DMS 273 treated with DMSO at 0.1 percent for 48 hours (cell line): ENCODE measurements at places on chromosomes 3 and 15.

DNA sequence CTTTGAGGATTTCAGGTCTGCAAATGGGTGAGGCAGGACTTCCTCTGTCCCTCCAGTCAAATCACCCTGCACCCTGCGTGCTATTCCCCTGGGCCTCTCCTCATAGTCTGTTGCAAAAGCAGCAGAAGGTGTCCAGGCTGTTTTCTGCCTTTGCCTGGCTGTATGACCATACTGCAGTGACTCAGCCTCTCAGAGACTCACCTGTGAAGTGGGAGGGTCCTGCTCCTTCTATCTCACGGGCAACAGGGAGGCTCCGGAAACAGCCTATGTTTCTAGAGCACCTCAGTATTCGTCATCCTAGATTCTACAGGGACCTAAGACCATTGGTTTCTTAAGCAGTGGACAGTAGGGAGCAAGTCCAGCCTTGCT is 216.4 kb downstream of the TLE3 start:
- DNase-seq, result no peak

- DNase-seq, result no peak
Observed at GRCh38 chr15:77688693-77689092, 56.0 kb upstream of the LINGO1 start.

- DNase-seq, result no peak
Observed at GRCh38 chr15:55256281-55257011, 33.2 kb downstream of the RAB27A start.

DNA sequence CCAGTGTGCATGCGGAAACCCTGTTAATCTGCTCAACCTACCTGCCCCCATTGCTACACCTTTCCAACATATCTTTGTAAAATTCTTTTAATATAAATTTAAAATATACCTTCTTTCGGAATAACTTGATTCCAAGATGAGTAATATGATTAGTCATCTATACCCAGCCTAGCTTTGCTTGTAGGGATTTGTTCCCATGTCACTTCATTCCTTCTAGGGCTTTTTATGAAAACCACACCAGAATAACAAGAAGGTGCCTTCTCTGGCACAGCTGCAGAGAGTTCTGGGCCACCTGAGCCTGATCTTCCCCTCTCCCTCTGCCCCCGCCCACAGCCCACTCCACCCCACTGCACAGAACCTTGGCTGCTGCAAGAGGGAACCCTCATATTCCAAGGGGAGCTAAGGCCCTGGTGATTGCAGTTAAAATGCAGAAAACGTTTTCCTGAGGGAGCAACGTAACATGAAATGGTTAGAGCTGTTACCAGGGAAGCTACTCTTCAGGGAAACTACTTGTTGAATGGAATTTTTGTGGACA is 38.6 kb upstream of the HACD2 start:
- DNase-seq, result no peak

DNA sequence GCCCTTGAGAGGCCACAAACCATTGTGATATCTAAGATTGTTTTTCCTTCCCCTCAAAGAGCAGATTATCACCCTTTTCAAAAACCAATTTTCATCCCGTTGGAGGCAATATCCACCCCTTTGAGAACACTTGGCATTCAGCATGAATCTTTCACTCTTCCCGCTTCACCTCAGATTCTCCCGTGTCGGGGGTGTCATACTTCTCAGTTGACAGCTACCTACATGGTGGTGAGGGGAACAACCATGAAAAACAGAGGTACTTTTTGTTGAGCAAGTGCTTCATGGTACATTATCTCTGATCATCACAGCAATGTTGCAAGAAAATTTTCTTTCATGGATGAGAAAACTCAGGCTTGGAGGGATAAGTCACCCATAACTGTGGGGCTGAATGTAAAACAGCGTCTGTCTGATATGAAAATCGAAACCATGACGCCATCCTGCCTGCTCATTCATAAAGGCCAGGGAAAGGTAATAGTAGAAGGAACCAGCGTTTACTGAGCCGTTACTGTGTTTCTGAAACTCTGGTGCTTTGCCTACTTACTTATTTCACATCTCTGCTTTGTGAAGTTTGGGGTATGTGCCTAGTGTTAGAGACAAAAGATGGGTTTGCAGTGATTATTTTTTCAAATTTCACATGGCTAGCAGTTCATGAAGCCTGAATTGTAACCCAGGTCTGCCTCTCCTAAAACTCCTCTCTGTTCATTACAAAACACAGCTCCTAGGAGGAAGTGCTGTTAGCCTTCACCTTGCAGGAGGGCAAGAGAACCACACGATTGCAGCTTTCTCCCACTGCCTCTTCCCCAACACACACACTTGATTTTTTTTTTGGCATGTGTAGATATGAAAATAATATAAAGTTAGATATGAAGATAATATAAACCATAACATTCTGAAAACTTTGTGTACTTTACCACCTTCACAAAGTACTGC is 35.4 kb downstream of the SV2B start:
- no peak for DNase-seq

GRCh38 chr3:191085091-191085490 is 114.0 kb upstream of the OSTN start:
- no peak for DNase-seq

- DNase-seq, result no peak
Observed at GRCh38 chr3:11607816-11608215, 35.9 kb downstream of the VGLL4 start.

GRCh38 chr3:150365132-150365604 is 42.9 kb upstream of the TSC22D2 start:
- DNase-seq, result no peak

DNA sequence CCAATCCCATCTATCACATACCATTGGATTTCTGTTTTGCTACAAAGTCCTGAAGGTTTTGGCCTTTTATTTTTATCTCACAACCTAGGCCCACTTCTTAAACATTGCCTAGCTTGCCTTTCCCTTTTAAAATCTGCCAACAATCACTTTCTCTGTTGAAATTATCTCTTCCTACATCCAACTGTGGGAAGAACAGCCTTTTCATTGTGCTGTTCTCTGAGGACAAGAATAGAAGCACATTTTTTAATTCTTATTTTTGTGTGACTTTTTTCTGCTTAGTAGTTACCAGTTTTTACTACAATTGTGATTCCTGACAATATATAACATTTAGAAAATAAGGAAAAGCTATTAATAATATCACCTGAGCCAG is 159.2 kb downstream of the CNTN6 start:
- no peak for DNase-seq

- no peak for DNase-seq
Observed at GRCh38 chr3:121692010-121692699, 31.5 kb upstream of the HCLS1 start.

DNA sequence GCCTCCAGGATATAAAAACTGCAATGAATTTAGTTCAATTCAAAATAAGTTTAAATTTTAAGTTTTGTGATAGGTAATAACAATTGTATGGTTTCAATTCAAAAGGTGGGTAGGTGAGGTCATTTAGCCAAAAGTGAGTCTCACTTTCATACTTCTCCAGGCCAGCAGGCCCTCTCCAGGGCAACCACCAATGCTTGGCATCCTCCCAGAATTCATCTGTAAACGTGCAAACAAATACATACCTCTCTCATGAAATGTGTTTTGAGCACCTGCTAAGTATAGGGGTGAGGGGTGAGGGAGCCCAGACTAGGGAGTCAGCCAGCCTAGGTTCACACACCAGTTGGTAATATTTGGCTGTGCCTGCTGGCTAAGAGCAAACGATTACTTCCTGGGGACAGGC is 22.0 kb upstream of the RBSN start:
- DNase-seq, result no peak

DNA sequence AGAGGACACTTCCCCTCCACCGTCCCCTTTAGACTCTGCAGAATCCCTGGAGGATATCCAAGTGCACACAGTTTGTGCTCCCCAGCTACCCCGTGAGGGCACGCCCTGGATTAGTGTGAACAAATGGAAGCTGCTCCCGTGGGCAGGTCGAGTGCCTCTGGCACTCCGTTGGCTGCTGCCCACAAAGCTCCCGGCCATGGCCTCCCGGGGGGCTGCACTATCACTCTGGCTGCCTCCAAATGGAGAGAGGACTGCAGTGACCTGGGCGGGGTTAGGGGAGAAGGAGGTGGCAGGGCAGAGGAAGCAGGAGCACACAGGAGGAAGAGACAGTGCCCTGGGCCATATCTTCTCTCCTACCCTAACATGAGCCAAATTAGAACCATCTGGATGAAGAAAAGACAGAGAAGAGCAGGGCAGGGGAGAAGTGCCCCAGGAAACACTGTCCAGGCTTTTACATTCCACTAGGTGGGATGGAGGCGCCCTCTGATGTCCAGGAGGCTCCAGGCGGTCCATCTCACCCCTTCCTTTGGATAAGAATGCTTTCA is 29.4 kb upstream of the ACAD9 start:
- no peak for DNase-seq

DNA sequence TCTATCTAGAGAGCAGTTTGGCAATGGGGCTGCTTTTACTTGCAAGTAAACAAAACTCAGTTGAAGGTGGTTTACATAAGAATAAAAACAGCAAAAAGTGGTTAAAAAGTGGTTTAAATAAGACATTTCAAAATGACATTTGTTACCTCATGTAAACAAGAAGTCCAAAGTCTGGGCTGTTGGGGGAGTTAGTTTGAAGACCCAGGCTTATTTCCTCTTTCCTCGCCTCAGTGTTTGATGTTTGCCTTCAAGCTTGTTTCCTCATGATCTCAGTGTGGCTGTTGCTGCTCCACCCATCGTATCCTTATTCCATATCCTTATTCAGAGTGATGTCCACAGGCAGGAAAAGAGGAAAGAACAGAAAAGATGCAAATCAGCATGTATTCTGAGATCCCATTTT is 15.2 kb downstream of the CGNL1 start:
- DNase-seq, result no peak

DNA sequence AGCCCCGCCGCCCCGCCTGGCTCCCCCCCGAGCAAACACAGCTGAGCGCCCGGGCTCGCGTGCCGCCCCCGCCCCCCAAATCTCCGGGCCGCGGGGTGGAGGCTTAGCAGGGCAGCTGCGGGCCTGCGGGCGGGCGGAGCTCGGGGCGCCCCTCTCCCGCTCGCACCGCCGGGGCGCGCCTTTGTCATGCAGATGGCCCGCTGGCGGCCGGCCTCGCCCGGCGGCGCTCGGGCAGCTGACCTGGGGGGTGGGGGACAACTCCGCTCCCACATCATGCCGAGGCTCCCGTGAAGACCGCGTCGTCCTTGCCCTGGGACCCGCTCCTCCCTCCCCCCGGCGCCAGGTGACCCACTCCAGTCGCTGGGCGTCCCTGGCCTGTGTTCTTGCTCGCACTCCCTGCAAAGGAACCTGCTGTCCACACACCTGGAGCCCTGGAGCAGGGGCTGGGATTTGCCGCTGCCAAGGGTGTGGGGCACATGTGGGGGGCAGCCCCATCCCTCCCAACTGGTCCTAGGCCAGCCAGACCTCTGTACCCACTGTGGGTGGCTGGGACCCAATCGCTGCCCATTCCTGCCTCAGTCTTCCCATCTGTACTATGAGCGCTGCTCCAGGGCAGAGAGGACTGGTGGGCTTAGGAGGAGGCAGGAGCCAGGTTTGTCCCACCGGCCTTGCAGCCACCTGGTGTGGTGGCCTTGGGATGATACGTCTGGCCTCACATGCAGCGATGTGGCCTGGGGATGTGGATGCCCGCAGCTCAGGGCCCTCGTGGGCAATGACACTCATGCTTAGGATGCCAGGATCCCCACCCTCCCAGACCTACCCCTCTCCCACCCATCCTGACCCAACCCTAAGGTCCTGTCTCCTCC is 33.5 kb downstream of the DNAJB8 start:
- DNase-seq, result no peak

DNA sequence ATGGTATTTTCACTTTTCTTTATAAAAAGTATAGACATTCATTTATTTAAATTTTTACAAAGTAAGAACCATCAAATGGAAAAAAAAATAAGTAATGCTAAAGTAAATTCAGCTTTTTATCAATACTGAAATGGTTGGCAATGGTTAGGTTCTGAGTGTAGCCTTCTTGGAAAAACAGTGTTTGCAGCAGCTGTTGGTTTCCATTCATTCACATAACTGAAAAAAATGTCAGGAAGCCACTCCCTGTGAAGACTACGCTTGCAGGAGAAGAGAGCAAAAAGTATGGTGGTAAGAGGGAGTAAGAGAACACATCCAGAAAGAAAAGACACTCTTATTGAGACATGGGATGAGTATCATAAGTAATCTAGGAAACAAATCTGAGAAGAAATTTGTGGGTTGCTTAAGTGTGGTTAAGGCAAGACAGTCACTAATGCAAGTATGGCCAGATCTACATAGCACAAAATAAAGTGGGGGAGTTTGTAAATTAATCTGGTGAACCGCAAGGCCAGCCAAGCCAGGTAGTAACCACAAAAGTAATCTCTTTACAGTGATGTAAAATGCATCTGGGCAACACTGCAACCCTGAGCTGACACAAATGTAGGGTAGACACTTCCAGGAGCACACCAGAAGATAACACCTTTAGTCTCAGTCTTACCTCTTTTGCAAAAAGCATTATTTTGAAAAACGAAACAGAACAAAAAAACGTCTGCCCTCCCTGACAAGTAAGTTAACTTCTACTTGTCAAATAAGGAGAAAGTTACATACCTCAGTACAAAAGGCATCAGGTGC is 133.7 kb downstream of the IGSF11 start:
- DNase-seq, result no peak

- no peak for DNase-seq
Observed at GRCh38 chr15:69852482-69852881, 245.2 kb downstream of the TLE3 start.

DNA sequence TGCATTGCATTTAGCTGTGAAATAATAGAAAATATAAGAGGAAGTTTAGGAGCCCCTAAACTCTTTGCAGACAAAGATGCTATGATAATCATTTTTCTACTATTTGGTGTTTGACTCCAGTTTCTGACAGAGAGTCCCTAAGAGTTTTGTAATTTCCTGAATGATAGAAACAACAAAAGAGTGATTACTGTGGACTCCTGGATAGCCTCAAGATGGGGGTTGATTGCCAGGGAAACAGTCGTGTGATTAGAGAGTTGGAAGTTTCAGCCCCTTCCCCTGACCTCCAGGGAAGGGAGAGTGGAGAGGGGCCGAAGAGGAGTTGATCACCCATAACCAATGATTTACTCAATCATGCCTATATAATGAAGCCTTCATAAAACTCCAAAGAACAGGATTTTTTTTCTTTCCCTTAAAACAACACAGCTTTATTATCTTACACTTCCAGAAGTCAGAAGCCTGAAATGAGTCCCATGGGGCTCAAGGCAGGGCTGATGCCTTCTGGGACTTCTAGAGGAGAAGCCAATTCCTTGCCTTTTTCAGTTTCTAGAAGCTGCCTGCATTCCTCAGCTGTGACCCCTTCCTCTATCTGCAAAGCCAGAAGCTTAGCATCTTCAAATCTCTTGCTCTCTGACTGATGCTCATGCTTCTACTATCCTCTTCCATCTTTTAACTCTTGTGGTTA is 292.3 kb upstream of the ZPLD1 start:
- no peak for DNase-seq

DNA sequence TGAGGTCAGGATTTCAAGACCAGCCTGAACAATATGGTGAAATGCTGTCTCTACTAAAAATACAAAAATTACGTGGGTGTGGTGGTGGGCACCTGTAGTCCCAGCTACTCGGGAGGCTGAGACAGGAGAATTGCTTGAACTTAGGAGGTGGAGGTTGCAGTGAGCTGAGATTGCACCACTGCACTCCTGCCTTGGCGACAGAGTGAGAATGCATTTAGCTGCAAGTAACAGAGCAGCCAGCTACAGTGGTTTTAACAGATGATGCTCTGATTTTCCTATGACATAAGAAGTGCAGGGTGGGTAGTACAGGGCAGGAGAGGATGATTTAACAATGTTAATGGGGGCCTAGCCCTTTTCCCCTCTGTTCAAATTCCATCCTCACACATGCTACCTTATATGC is 267.9 kb downstream of the RPLP1 start:
- no peak for DNase-seq

GRCh38 chr3:30753766-30754165 is 140.7 kb downstream of the GADL1 start:
- DNase-seq, result no peak

GRCh38 chr3:126201168-126201567 is 20.8 kb upstream of the ALDH1L1 start:
- DNase-seq, result no peak
